ENCODE measurements at places on chromosomes 5 and 9.

GRCh38 chr5:83871533-83872395 is 151.1 kb upstream of the HAPLN1 start:
- no peak for DNase-seq

GRCh38 chr5:6686915-6687409 is 26.3 kb upstream of the TENT4A start:
- peak; percentile 33 for DNase-seq

DNA sequence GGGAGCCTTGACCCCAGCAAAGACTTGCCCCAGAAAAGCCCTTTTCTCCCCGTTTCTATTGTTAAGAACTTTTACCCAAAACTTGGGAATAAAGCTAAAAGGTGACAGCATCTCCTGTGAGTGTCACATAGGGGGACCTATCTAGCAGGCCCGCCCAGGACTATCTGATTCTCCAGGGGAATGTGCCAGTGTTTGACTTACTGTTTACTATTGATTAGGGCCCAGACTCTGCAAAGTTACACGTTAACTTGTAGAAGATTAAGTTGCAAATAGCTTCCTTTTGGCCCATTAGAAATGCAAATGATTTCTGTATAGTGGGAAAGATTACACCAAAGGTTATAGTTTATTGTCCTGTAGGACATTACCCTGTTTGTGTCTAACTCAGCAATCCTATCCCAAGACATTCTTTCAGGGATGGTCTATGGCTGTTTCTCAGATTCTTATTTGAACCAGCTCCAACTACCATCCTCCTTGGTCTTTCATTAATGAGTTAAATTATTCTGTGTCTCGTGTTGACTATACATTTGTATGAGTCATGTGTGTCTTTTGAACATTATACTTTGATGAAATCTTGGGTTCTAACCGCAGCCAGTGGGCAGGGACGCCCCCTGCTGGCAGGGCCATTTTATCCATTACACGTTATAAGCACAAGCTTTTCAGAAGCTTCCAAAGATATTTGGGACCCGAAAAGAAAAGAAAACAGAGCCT is 60.7 kb downstream of the HRH2 start:
- no peak for DNase-seq

DNA sequence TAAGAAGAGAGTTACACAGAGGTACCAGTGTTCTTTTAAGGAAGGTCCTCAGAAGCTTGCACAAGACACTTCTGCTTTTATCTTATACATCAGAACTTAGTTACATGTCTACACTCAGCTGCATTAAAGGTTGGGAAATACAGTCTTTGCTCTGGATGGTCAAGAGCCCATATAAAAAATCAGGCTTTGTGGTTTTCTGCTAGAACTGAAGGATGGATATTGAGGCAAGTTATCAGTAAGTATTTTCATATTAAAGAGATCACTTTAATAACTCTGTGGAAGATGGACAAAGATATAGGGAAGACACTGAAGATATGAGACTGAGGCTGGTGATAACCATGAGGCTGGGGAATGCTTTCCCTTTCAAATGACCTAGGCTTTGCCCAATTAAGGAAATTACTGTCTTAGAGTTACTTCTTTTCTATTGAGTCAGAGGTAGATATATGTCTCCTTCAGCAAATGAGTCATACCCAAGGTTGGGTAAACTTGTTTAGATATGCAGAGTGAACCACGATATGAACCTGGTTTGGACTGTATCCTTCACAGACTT is 87.0 kb upstream of the TNC start:
- DNase-seq: peak; percentile 89

GRCh38 chr5:42993516-42994245 is 46.4 kb downstream of the ANXA2R start:
- DNase-seq: peak; percentile 77

DNA sequence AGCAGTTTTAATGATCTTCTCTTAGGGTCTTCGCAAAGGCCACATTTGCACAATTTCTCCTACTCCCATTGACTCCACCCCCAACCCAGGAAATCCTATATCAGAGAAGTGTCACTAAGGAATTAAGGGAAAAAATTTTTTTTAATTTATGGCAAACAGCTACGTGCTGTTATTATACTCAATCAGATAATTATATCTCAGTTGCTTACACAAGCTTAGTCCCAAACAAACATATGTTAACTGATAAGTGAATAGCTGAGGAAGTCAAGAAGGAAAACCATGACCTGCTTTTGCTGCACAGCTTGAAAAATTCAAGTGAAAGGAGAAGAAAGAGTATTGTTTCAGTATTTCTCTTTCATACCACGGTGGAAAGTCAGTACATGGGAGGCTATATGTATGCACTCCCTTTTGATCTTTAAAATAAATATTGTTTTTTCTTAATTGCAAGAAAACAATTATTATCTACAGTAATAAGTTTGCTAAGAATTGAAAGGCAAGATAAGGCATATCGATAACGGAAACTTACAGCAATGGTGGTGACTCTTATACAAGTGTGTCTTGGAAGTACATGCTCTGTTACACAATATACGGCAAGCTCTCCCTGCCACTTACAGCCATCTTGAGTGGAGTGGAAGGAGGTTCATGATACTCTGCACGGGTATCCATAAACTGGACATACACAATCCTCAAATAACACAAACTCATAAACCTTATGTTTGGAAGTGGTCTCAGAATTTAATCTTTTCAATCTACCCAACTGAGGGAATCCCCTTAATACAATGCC is 167.9 kb upstream of the FREM1 start:
- no peak for DNase-seq

GRCh38 chr5:60404171-60404570 is 295.8 kb downstream of the DEPDC1B start:
- DNase-seq: no peak

DNA sequence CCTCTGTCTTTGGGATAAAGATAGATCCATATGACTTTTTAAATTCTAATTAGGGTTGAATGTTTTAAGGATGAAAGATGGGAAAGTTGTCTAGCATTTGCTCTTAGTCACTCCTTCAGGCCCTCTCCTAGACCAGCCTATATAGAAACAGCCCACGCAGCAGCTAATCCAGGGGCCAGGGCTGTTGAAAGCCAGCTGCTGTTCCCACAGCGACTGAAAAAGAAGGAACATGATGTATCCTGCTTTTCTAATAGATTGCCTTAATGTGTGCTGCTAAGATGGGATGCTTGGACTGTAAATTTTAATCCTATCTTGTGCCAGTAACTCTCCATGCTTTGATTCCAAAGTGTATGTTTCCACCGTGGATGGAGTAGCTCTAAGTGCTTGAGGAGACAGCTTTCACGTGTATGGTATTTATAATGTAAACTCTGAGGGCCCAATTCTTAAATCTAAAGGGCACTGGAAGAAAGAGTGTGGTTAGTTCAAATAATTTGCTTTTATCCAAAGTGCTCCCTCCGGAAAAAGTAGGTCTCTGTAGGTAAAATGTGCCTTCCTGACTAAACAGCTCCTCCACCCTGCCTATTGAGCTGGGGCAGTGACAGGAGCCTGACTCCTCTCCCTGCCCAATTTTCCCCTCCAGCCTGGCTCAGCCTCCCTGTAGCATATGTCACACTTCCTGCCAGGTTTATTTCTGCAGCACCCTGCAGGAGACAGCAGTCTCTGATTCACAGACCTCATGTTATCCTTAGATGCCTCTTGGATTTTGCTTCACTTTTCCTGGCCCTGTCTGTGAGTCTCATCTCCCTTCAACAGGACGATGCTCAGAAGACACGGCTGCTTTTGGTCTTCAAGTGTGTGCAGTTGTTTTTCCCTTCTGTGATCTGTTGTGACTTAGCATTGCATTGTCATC is 33.2 kb downstream of the SLC36A1 start:
- DNase-seq: peak; percentile 67

Data from AG10803 (cell line).